Uterine smooth muscle cell (primary cell): ENCODE measurements at places on chromosomes 1 and 21. TPM values are rescaled to one million over a fixed set of nuclear protein-coding genes. Genes with fewer than 3 reads are reported as not detected.

SMCP gene
- total RNA-seq = 0.11 TPM in 1 of 2 replicates, not detected in the other

RGSL1 gene
- not detected in 2 replicates for total RNA-seq

SAMD13 gene
- total RNA-seq = 0.25 and 0.77 TPM in 2 replicates

PLEKHN1 gene
- 0.75 and 0.77 TPM in 2 replicates for total RNA-seq

ACTL8 gene
- 0.11 and 0.12 TPM in 2 replicates for total RNA-seq
